ENCODE measurements at places on chromosomes 12 and 14. TPM values are rescaled to one million over a fixed set of nuclear protein-coding genes. Genes with fewer than 3 reads are reported as not detected.

Gene AHNAK2
- 2.6 TPM for total RNA-seq

Gene C12orf60
- total RNA-seq = 0.50 TPM

GRCh38 chr12:128932521-128932920, 79.2 kb downstream of the GLT1D1 start:
- no peak for DNase-seq

- no peak for DNase-seq
Observed at GRCh38 chr14:80844872-80845271, 96.7 kb downstream of the CEP128 start.

DNA sequence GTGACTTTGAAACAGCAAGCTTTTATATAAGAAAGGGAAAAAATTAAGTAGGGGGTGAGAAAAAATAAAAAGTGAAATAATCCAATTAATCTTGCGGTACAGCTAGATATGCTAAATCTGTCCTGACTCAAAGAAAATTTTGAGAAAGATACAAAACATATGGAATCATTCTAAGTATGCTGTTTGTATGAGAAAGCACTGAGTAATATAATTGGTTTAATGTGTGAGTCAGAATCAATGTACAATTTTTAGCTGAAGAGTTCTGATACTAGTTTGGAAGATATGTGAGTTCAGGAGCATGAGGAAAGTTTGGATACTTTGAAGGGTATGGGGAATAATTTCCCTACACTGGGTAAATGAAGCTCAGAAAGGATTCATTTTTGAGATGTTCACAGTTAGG, 190.9 kb upstream of the RASSF8 start:
- DNase-seq = no peak

DNA sequence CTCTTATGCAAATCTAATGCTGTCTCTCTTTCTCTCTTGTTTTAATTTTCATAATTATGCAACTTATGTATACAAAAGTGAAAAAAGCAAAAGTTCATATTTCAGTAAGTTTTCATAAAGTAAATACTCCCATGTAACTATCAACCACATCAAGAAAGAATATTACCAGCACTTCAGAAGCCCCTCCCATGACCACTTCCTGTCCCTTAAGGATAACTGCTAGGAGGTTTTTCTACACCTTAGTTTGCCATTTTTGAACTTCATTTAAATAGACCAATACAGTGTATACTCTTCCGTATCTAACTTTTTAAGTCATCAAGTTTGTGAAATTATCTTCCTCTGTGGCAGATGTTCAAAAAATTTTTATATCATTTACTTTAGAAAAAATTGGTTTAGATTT, 547 bp upstream of the OR4K15 start:
- DNase-seq = no peak
